Glutamatergic neuron (in vitro differentiated cells): ENCODE measurements at places on chromosomes 7 and 10. TPM values are rescaled to one million over a fixed set of nuclear protein-coding genes. Genes with fewer than 3 reads are reported as not detected.

- peak; percentile 51 for DNase-seq
These were observed 91.2 kb downstream of the GTF2IRD1 start for GRCh38 chr7:74544706-74545469.

DNA sequence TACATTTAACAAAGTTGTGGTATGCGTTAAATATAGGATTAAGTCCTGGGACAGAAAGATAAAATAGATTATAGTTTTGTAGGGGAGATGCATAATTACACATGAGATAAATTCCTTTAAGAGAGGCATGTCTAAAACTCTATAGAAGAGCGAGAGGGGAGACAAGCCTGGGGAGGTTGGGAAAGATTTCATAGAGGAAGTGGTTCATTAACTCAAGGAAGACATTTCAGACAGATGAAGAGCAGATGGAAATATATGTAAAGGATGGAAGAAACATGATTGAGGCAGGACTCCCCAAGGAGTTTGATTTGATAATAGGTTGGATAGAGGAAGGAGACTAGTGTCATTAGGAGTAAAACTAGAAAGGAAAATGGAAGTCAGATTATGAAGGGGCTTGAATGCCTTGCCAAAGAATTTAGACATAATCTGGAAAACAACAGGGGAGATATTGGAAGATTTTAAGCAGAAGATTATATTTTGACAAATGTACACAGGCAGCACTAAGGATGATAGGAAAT is 96.1 kb downstream of the PHTF2 start:
- no peak for DNase-seq

DNA sequence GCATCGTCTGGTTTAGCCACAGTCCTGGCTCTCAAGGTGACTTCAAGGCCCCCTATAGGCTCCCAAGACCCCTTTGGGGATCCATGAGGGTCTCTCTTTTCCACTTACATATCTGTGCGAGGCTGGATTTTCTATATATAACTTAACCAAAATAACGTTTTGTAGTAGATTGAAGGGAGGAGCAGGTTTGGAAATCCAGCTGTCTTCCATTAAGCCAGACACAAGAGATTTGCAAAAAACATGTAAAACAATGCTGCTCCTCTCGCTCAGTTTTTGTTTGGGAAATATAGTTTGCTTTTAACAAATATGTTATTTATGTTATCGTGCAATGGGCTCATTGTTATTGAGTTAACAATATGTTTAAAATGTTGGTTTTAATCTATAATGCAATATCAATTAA is 811.2 kb downstream of the TYW1 start:
- DNase-seq, result no peak

DNA sequence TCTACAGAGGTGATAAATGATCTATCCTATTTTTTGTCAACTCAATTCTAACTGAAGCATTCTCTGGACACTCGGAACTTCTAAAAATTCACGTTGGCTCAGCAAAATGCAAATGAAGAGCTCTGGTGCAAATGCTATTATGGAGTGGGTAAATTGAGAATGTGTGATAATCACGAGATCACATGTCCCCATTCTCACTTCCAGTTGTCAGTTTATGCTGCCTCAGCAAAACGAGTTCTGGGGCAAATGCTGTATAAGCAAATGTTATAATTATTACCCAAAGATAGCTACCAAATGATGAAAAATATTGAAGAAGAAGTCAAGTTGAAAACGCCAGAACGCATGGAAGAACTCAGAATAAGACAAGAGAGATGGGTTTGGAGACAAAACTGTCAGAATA is 29.4 kb downstream of the AKR1B1 start:
- DNase-seq, result no peak

- no peak for DNase-seq
These were observed 6.2 kb upstream of the FOXK1 start for GRCh38 chr7:4675771-4676367.

- DNase-seq, result no peak
These were observed 319.7 kb downstream of the HPSE2 start for GRCh38 chr10:98915911-98916310.

ADCYAP1R1 gene
- 0.71 TPM for total RNA-seq

SPDYE11 gene
- 0.25 TPM for total RNA-seq

CFAP58 gene
- total RNA-seq, result 2.2 TPM

GPRIN2 gene
- 3.0 TPM for total RNA-seq

TRIL gene
- 1.4 TPM for total RNA-seq

TRIM50 gene
- not detected for total RNA-seq
